Tongue (tissue), 3 donors: ENCODE measurements at places on chromosomes 6 and 20.

DNA sequence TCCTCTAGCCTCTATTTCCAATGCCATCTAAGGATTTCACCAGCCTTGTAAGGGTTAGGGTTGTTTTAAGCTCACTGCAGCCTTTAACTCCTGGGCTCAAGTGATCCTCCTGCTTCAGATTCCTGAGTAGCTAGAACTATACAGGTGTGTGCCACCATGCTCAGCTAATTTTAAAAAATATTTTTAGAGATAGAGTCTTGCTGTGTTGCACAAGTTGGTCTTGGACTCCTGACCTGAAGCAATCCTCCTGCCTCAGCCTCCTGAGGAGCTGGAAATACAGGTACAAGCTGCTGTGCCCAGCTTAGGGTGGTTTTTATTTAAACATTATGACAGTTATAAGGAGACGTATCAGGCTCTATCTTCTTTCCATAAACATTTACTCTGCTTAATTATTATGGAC is 26.5 kb downstream of the ANKRD6 start:
- no peak for DNase-seq

DNA sequence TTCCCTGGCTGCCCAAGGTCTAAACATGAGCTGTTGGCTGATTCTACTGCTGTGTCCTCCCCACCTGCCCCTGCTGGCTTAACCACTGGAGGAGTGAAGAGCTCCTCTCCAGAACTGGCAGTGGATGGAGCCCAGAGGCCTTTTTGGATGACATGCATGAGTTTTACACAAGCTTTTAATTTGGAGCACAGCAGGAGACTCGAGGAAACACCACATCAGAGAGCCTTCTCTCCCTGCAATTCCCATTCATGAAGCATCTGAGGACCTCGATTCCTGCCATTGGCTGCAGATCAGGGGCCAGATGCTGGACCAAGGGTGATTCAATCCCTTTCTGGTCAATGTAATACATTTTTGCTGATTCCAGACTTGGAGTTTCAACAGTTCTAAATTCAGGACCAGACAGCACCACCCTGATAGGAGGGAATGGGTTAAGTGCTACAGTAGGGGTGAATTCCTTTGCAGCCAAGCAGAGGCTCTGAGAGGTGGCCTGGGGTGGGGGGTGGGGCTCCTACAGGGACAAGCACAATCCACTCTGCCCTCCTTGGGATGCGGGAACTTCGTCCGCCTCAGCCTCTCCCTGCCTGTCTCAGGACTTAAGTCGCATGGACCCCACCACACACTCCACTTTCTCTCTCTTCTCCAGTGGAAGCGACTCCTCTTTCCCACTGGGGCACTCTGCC is 599 bp upstream of the PSORS1C1 start:
- DNase-seq: peak; percentile 68

DNA sequence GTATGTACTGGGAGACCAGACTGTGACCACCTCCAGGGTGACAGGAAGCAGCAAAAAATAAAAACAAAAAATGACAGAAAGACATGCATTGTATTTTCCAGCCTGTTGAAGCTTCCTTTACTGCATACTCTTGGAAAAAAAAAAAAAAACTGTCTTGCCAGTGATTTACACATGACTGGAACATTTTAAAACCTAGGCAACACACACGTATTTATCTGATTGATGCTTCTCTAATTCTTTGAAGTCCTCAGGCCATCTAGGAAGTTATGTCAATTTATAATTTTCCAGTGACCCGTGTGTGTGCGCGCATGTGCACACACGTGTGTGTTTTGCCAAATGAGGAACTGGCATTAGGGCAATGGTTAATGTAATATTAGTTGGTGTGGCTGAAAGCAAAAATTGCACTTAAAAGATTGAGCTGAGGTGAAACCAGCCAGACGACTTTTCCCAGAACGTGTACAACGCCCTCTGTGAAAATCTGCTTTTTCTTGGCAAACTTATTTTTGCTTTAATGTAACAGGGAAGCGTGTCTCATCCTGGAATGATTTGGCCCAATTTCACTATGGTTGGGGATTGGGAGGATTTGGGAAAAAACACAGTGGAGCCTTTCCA is 315.2 kb downstream of the TFAP2A start:
- peak; percentile 52 for DNase-seq

DNA sequence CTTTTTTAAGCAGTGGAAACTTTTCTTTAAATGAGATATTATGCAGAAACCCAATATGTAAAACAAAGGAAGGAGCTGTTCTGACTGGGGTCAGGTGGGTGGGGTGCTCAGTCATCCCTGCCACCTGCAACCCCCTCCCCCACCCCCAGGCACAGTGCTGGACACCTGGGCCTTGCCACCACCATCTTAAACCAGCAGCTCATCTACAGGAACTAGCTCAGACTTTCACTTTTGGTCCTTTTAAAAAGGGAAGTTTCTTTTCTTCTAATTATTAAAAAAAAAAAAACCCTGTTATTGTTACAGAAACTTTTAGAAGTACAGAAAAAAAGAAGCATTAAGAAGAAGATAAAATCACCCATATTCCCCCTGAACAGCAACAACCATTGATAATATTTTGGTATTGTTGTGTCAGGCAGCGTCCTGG is 37.1 kb downstream of the PPP1R16B start:
- DNase-seq: no peak

- no peak for DNase-seq
These were observed 48.6 kb downstream of the FKBP5 start for GRCh38 chr6:35640017-35640664.

GRCh38 chr6:164099269-164099865 is 684.8 kb downstream of the QKI start:
- DNase-seq: no peak
